Adrenal gland (tissue), 19 donors: ENCODE measurements at places on chromosomes 12 and 14. TPM values are rescaled to one million over a fixed set of nuclear protein-coding genes. Genes with fewer than 3 reads are reported as not detected.

- H3K4me3 ChIP-seq: no peak overlapping the region
- no peaks in the 10 kb centered on the region for H3K4me1 ChIP-seq
- DNase-seq: no peak
- H3K27me3 ChIP-seq: no peaks in the 10 kb centered on the region
- H3K36me3 ChIP-seq: no peaks in the 10 kb centered on the region
Measured at GRCh38 chr12:129662234-129662633, 241.6 kb downstream of the TMEM132D start.

DNA sequence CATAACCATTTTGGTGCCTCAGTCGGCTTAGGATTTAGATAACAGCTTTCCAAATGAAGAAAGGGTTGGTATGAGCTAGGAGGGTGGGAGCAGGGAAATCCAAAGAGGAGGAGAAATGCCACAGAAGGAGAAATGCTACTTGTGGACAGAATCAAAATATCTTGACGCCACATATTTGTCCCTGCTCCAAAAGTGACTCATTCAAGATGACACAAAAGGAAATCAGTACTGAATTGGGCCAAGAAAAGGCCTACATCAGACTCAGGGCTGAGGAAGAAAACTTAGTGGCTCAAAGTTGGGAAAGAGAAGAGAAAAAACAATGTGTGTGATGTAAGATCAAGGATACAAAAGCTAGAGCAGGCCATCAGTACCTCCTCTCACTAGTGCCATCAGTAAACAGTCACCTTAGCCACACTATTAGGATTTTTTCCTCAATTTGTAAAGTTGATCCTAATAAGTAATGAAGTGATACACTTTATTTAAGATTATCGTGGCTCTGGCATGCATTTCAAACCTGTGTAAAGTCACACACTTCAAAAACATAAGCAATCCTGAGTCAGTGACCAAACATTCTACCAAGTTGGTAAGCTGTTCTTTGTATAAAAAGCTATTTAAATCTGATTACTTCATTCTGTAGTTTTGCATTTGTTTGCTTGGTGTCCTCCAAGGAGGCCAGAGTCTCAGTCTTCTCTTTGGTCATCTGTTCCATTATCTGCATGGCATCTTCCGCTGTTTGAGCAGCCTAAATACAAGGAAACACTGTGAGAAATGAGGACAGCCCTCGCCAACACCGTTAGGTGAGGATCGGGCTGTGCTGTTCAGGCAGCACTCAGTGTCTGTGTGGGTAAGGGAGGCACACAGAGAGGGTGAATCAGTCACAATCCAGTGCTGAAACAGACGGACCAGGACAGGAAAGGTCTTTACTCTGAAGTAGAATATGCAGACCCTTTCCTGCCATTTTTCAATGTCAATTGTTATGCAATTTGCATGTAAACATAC lies 52.6 kb upstream of the VPS33A start:
- H3K4me1 ChIP-seq: peaks cover 9% of the 10 kb centered on the region
- DNase-seq: peak; percentile 59
- no peaks in the 10 kb centered on the region for H3K36me3 ChIP-seq
- no peaks in the 10 kb centered on the region for H3K27me3 ChIP-seq

DNA sequence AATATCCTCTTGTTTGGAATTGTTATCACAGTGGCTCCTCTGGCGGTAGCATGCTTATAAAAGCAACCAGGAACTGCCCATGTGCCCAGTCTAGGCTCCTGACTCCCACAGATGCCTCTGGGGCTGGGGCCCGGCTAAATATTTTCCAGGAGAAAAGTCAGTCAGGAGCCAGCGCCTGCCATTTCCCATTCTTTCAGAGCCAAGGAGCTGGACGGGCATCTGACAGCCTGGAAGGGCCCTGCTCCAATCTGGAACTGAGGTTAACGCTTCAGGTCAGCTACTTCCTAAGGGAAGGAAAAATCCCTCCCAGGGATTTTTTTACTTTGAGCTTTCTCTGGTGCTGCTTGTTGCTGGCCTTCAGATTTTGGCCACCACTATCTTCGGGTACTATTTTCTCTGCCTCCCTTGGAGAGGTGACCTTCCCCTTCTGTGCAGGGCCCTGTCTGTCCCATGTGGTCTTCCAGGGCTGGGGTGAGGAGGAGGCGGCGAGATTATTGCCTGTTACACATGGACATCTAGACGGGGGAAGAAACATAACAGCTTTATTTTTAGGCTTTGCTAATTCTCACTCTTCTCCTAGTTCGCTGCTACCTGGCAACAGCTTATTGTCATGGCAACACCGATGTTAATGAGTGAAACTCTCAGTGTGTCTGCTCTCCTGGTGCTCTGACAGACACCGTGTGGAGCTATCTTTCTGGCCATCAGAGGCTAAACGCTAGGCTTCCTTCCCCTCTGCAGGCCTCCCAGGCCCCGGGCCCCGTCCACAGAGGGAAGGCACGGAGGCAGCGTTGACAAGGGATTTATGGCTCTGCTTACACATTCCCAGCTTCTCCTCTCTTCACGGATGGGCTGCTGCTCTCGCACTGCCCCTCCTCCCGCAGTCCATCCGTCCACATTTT lies 160.4 kb downstream of the CACNA1C start:
- no peaks in the 10 kb centered on the region for H3K27me3 ChIP-seq
- DNase-seq: peak; percentile 35
- peaks cover 9% of the 10 kb centered on the region for H3K4me1 ChIP-seq
- peak overlapping the region; percentile 39 for H3K27ac ChIP-seq
- no peak overlapping the region for H3K4me3 ChIP-seq

GRCh38 chr12:6961695-6962284 lies 8.7 kb downstream of the PHB2 start:
- peaks cover 49% of the 10 kb centered on the region for H3K4me1 ChIP-seq
- no peak overlapping the region for H3K4me3 ChIP-seq
- H3K27me3 ChIP-seq: no peaks in the 10 kb centered on the region

DNA sequence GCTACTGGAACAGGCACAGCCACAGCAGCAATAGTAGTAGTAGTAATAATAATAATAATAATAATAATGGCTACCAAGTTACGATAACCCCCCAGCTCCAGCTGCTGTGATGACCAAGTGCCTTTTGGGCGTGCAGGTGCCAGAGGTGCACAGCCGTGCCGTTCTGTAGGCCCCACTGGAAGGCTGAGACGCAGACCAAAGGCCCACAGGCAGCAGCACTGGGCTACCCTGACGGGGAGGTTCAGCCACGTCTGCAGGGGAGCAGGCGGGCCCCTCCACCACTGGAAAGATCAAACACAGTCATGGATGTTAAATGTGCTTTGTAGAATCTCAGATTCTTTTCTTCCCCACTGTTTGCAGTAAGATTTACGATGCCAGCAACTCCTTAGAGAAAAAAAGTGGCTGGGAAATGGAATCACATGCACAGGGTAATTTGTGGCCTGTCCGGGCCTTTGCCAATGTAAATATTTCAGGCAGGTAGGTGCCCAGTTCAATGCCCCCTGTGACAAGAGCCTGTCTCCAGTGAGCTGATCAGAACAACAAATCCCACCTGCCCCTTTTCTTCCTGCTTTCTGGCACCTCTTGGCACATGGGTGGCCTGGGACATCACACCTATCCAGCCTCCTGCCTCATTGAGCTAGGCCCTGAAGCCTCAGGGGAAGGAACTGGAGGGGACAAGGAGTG lies 32.6 kb downstream of the CCDC85C start:
- no peak for DNase-seq
- peaks cover 77% of the 10 kb centered on the region for H3K4me1 ChIP-seq
- H3K27me3 ChIP-seq: no peaks in the 10 kb centered on the region
- H3K36me3 ChIP-seq: no peaks in the 10 kb centered on the region
- no peak overlapping the region for H3K4me3 ChIP-seq

GRCh38 chr14:100618763-100619320 lies 31.6 kb upstream of the BEGAIN start:
- no peak overlapping the region for H3K27ac ChIP-seq
- H3K4me1 ChIP-seq: peaks cover 15% of the 10 kb centered on the region
- H3K4me3 ChIP-seq: no peak overlapping the region

DNA sequence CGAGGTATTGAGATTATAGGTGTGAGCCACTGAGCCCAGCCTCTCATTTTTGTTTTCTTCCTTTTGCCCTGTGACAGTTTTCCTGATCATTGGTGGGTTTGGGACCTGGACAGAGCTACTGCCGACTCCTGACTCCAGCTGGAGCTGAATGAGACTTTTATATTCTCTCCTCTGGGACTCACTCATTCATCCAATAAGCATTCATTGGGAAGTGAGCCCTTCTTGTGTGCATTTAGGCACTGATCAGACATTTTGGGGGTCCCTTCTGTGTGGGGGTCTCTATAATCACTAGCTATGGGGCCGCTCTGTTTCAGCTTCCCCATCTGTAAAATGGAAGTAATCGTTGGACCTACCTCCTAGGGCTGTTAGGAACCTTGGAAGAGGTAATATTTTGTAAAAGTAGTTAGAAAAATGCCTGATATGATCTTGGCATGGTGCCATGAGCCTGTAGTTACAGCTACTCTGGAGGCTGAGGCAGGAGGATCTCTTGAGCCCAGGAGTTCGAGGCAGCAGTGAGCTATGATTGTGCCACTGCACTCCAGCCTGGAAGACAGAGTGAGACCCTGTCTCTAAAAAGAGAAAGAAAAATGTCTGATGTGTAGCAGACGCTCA lies 7.2 kb downstream of the SH2B3 start:
- DNase-seq: no peak
- H3K4me1 ChIP-seq: peaks cover 62% of the 10 kb centered on the region
- H3K27me3 ChIP-seq: no peaks in the 10 kb centered on the region

DNA sequence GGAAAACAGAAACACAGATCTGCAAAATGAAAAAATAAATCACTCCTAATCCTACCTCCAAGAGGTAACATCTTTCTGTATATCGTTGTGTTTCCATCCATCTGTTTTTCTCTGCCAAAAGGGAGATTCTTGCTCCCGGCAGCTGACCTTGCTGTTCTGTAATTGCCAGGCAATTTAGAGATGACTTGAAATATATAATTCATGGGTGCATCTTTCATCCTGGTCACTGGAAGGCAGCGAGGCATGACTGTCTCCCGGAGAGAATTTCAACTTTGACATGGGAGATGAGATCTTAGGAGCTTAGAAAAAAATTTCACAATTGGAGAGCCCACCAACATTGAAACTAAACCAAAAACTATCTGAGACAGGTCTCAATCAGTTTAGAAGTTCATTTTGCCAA lies 53.0 kb downstream of the WSCD2 start:
- H3K27ac ChIP-seq: no peak overlapping the region
- no peak overlapping the region for H3K4me3 ChIP-seq
- no peaks in the 10 kb centered on the region for H3K4me1 ChIP-seq
- H3K36me3 ChIP-seq: no peaks in the 10 kb centered on the region

GRCh38 chr14:78399316-78399889 lies 229.2 kb downstream of the NRXN3 start:
- no peak overlapping the region for H3K27ac ChIP-seq
- H3K4me1 ChIP-seq: no peaks in the 10 kb centered on the region
- no peaks in the 10 kb centered on the region for H3K27me3 ChIP-seq
- no peak for DNase-seq
- H3K4me3 ChIP-seq: no peak overlapping the region

- no peaks in the 10 kb centered on the region for H3K36me3 ChIP-seq
- no peak overlapping the region for H3K4me3 ChIP-seq
- H3K27me3 ChIP-seq: no peaks in the 10 kb centered on the region
- peaks cover 8% of the 10 kb centered on the region for H3K4me1 ChIP-seq
- H3K27ac ChIP-seq: no peak overlapping the region
- no peak for DNase-seq
Measured at GRCh38 chr12:123997033-123997822, 24.2 kb downstream of the ZNF664 start.

DNA sequence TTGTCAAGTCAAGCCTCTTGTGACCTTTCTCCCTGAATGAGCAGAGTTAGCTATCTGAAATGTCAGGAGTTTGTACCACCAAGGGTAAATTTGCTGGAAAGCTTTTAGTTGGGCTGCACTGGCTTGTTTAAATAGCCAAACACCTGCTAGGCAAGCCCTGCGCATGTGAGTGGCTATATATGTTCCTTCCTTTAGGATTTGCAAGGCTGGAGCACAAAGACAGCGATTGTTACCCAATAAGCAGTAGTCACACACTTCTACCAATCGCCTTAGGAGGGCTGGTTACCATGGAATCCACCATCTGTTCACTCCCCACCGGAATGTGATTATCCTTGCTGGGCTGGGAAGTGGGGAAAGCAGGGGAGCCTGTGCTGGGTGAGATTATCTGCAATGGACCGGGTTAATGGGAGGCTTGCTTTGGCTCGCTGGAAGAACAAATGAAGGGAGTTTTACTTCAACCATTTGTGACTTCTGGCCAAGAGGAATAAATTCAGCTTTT lies 102.5 kb downstream of the FGD4 start:
- H3K4me3 ChIP-seq: no peak overlapping the region
- no peaks in the 10 kb centered on the region for H3K27me3 ChIP-seq
- H3K36me3 ChIP-seq: no peaks in the 10 kb centered on the region
- H3K4me1 ChIP-seq: peaks cover 46% of the 10 kb centered on the region
- H3K27ac ChIP-seq: peak overlapping the region; percentile 72

- H3K27me3 ChIP-seq: no peaks in the 10 kb centered on the region
- H3K27ac ChIP-seq: no peak overlapping the region
- peaks cover 4% of the 10 kb centered on the region for H3K4me1 ChIP-seq
- no peak for DNase-seq
Measured at GRCh38 chr12:54159589-54159988, 29.2 kb downstream of the SMUG1 start.

DNA sequence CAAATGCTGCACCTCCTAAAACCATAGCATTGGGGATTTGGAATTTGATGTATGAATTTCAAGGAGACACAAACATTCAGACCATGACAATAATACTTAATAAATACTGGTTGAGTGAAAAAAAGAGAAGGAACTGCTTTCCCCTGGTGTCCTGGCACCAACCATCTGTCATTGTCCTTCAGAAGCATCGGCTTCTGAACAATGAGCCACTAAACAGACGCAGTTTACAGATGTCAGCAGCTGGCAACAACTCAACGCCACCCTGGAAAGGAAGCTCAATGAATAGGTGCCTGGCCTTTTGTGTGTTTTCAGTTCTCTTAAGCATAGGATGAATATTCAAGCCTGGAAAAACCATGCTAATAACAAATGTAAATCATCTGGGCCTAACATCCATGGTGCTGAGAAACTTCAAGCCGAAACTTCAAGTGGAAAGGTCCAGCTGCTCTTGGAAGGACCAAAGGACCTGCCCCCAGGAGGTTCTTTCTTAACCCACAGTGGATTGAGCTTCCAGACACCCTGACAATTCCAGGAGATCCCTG lies 101.3 kb downstream of the WIF1 start:
- H3K4me3 ChIP-seq: no peak overlapping the region
- H3K27me3 ChIP-seq: no peaks in the 10 kb centered on the region
- no peaks in the 10 kb centered on the region for H3K36me3 ChIP-seq
- no peak overlapping the region for H3K27ac ChIP-seq
- DNase-seq: no peak
- H3K4me1 ChIP-seq: no peaks in the 10 kb centered on the region

DNA sequence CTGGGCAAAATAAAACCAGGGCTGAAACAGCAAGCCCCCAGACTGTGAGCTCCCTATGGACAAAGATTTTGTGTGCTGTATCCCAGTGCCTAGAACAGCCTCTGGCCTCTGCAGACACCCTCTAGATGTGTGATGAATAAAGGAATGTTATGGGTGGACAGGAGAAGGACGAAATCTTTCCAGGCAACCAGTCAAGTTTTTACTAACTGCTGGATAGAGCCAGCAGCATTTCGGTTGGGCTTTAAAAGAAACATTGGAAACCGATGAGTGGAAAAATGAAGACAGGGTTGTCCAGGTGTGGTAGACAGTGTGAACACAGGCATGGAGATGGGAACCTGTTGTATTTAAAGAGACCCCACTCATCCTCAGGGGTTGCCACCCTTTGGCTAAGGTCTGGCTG lies 4.0 kb downstream of the CHGA start:
- no peaks in the 10 kb centered on the region for H3K36me3 ChIP-seq
- no peaks in the 10 kb centered on the region for H3K4me1 ChIP-seq
- no peak overlapping the region for H3K4me3 ChIP-seq
- H3K27me3 ChIP-seq: peaks cover 7% of the 10 kb centered on the region
- no peak overlapping the region for H3K27ac ChIP-seq

The DCAF4 gene
- total RNA-seq: 14.0 TPM

The KRT3 gene
- total RNA-seq: not detected

The REC8 gene
- total RNA-seq: 1.3 TPM

The DDX23 gene
- total RNA-seq: 72.6 TPM

The SLCO1C1 gene
- total RNA-seq: 0.32 TPM

The FBLN5 gene
- total RNA-seq: 369 TPM
